ENCODE measurements at places on chromosomes 5 and 9. TPM values are rescaled to one million over a fixed set of nuclear protein-coding genes. Genes with fewer than 3 reads are reported as not detected.
A peak's percentile ranks its signal among the peaks of the same experiment; 100 is the strongest.

DNA sequence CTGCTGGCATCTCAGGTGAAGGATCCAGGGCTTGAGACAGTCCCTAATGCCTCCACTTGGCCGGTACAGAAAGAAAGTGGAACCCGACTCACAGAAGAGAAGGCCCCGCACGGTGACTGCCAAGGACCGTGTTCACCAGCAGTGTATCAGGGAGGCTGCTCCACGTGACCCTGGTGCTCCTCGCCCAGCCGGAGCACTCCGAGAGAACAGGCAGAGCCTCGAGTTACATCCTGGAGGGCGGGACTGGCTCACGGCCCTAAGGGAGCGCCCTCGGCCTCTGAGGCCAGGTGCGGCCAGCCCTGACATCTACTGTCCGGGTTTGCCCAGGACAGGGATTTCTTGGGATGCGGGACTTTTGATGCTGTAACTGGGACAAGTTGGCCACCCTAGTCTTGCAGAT lies 104.0 kb upstream of the SARDH start:
- DNase-seq: no peak

DNA sequence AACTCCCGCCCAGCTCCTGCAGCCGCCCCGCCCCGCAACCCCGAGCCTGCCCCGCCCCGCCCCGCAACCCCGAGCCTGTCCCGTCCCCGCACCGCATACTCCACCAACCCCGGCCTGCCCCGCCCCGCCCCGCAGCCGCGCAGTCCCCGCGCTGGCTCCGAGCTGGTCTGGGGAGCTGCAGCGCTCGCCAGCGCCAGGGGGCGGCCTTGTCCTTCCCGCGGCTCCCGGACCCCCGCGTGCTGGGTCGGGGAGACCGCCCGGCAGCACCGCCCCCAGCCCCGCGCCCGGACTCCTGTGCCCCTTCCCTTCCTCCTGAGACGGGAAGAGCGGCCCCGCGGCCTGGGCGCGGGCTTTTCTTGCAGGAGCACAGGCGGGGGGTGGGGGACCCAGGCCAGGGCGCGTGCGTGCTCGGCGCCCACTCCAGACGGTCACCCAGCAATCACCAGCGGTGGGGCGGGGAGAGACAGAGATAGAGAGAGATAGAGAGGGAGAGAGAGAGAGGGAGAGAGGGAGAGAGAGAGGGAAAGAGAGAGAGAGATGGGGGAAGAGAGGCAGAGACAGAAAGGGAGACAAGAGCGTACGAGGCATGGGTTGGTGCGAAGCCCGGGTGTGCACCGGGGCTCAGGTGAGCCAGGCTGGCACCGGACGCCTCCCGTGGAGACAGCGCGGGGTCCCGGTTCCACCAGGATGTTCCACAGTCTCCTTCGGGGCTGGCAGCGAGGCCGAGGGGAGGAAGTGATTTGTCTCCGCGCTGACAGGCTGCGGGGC lies 14.7 kb upstream of the TMEM250 start:
- no peak for DNase-seq

- DNase-seq: no peak
Observed at GRCh38 chr5:177330991-177331842, 19.5 kb upstream of the MXD3 start.

- no peak for DNase-seq
Observed at GRCh38 chr9:91418215-91418610, 5.4 kb downstream of the NFIL3 start.

- DNase-seq: no peak
Observed at GRCh38 chr5:109299557-109299956, 110.2 kb downstream of the PJA2 start.

- no peak for DNase-seq
Observed at GRCh38 chr5:8060953-8061429, 192.0 kb downstream of the MTRR start.

DNA sequence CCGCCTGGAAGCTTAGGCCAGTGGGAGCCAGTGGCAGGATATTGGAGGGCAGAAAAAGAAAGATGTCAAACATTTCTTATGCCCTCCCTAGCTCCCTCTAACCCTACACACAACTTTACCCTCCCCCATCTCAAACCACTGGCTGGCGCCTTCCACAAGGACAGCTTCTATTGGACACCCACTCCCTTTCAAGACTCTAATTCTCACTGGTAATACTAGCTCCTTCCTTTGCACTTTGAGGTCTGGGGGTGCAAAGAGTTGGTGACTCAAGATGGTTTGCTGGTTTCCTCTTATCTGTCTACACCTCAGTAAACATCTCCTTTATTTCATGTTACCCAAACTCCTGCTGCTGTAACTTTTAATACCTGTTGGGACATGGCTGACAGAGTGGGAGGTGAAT lies 11.6 kb upstream of the ITGA1 start:
- DNase-seq: no peak

- DNase-seq: no peak
Observed at GRCh38 chr5:56175488-56175887, 57.6 kb downstream of the ANKRD55 start.

GRCh38 chr9:121862371-121863332 lies 211.2 kb downstream of the DAB2IP start:
- DNase-seq: no peak

- no peak for DNase-seq
Observed at GRCh38 chr5:93603793-93604643, 21.0 kb downstream of the NR2F1 start.

DNA sequence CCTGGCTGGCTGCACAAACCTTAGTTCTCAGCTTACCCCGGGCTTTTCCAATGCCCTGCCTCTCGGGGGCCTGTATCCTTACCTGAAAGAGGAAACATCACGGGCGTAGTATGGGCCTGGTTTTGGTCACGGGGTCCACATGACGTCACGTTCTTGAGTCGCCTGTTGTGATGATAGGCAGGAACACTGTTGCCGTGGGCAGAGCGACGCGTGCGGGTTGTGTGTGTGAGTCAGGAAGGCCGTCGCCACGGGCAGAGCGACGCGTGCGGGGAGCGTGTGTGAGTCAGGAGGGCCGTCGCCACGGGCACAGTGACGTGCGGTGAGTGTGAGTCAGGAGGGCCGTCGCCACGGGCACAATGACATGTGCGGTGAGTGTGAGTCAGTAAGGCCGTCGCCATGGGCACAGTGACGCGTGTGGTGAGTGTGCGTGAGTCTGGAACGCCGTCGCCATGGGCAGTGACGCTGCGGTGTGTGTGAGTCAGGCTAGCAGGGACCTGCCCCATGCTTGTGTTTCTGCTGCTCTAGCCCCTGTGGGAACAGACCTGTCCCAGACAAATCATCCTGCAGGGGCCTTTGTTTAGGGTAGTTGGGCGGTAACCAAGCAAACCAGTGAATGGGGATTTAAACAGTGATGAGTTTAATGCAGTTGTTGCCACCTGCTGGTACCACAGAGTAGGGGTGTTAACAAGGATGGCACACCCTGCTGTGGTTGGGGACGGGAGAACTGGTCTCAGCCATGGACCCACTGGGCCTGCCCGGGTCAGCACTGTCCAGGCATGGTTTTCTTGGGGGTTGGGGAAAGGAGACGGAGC lies 19.8 kb downstream of the TRIP13 start:
- DNase-seq: no peak

DNA sequence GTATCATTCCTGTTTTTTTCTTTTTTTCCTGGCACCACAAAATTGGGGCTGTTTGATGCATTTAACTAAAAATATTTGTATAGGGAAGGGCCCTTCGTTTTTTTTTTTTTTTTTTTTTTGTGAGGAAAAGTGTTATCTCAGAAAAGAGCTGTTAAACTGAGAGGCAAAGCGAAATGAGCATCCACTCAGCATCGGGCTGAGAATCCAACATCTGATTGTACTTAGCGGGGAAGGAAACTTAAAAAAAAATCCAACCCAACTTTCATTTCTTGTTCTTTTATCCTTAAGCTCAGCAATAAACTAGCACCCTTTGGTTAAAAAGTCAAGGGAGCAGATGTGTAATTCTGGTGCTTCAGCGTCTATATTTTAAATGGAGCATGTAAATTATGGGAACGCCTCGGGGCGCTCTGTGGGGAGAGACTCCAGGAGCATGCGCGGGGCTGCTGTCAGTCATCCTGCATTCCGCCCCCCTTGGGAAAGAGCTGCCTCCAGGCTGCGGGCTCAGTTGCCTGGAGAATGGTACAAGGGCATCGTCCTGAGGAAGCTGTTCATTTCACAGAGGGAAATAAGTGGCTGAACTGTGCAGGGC lies 33.3 kb downstream of the DMRT2 start:
- no peak for DNase-seq

GRCh38 chr5:14452685-14453454 lies 128.7 kb upstream of the OTULINL start:
- no peak for DNase-seq

DNA sequence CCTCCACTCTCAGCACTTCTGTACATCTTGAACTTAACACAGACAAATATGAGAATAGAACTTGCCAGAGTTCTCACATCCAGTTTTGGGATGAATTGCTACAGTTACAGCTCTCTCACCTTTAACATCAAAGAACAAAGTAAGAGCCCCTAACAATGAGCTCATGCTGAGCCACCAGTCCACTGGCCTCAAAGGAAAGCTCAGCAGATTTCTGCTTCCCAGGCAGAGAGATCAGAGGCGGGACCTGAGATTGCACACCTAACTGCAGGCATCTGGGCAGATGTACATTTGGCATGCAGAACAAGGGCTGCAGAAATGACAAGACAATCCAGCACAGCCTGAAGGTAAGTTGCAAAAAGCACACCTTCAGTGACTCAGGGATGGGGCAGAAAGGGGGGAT lies 300.9 kb downstream of the MRPS30 start:
- no peak for DNase-seq

DNA sequence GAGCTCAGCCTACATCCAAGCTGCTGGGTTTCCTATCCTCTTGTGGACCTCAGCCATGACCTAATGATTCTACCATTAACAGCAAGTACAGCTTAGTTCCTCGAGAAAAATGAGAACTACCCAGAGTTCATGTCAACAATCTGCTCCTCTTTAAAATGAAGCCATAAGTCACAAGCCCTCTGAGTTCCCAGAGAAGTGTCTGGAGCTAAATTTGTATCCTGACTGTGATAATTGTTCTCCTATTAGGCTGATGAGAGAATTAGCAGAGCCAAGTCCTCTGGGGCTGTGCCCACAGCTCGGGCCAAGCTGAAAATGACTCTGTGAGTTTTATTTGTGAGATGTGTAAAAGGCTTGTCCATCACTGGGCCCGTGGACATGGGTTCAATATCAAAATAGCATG lies 145.1 kb upstream of the SMIM23 start:
- no peak for DNase-seq

GRCh38 chr9:121069396-121069795 lies 5.4 kb upstream of the CNTRL start:
- DNase-seq: no peak

DNA sequence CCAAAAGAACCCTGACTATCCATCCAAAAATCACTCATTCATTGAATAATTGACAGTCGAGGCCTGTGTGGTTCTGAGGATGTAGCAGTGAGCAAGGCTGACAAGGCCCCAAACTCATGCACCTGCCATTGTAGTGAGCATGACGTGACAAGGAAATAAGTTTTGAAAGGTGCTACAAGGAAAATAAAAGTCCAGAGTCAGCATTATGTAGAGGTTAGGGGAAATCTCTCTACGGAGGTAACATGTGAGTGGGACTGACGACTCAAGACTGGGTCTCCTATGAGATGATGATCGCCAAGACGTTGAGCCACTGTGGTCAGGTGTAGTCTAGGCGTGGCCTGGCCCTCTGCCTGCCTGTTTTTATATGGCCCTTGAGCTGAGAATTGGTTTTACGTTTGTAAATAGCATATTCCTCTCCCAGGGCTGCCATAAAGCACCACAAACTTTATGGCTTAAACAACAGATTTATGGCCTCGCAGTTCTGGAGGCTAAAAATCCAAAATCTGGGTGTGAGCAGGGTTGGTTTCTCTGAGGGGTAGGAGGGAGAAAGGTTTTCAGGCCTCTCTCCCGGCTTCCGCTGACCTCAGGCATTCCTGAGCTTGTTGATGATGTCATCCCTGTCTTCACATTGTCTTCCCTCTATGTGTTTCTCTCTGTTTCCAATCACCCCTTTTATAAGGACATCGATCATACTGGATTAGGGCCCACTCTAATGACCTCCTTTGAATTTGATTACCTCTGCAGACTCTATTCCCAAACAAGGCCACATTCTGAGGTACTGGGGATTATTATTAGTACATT lies 206.4 kb upstream of the EGFLAM start:
- DNase-seq: no peak

GRCh38 chr5:133483406-133484090 lies 128.8 kb downstream of the FSTL4 start:
- DNase-seq: peak; percentile 31

DNA sequence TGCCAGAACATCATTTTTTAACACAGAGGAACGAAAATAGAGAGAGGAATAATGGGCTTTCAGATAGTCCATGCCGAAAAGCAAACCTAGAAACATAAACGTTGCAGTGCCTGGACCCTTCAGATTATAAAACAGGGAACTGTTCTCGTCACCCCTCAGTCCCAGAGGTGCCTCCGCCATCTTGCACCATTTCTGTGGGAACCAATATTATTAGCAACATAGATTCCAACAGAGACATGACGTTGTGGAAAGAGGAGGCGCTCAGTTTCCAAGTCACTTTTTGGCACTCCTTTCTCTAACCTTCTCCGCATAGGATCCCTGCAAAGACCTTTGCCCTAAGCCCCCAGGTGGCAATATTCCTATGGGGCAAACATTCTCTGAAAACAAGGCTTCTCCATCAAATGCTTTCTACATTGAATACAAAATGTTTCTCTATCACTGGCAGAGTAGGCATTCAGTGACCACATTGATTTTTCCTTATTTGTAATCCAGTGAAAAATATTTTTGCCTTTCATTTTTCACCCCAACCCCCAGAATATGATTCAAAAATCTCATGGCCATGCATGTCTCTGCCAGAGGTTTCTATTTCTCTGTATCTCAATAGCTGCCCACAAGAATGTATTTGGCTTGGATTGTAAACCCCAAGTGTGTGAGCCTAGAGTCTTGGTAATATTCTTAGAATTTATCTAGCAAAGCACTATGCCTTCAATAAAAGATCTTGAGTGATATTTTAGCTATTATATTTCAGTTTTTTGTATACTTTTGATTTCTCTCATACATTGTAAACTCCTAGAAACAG lies 500.8 kb upstream of the WWC1 start:
- DNase-seq: no peak

Gene EQTN
- 0.14 TPM for total RNA-seq

Gene PCDHA2
- not detected for total RNA-seq

Gene RASA1
- total RNA-seq: 18.1 TPM

Gene PCDHB10
- 0.17 TPM for total RNA-seq

All from liver (tissue), 10 donors.